ENCODE measurements at places on chromosomes 11 and 22.
A peak's percentile ranks its signal among the peaks of the same experiment; 100 is the strongest.

GRCh38 chr11:1774886-1775285, 11.2 kb upstream of the CTSD start:
- peak; percentile 75 for DNase-seq

DNA sequence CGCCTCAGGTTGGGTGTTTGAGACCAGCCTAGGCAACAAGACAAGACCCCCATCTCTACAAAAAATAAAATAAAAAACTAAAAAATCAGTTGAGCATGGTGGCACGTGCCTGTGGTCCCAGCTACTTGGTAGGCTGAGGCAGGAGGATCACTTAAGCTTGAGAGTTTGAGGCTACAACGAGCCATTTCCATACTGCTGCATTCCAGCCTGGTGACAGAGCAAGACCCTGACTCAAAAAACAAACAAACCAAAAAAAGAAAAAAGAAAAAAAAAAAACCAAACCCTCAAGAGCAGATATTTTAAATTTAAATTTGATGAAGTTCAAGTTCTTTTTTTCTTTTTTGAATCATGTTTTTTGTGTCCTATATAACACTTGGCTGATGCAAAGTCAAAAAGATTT, 7.2 kb upstream of the CCDC83 start:
- DNase-seq = no peak

DNA sequence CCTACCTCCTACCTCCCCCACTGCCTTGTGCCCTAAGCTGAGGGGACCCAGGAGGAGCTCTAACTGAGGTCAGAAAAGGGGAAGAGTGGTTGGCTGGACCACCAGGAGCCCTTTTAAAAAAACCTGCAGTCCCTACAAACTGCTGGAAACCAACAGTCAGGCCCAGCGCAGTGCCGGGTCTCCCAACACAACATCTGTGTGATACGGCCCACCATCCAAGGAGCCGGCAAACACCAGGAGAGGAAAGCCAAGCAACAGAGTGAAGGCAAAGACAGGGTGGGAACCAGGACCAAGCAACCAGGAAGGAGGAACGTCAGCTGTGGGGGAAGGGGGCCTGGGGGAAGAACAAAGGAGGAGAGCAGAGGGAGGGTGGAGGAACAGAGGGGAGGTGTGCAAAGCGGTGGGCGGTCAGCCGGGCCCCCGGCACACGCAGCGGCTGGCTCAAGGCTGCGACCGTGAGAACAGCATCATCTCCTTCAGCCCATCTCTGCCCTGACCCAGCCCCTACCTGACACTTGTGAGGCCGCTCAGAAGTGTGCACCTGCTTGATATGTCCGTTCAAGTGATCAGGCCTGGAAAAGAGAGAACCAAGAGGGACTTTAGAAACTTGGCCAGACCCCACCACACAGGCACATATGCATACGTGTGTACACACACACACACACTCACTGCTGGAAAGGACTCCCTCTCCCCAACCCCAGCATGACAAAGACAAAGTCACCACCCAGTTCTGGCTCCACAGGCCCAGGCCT, 3.6 kb downstream of the PATZ1 start:
- DNase-seq = no peak

GRCh38 chr11:23540101-23540561, 679.9 kb upstream of the CCDC179 start:
- no peak for DNase-seq

GRCh38 chr22:32692371-32692770, 109.1 kb upstream of the TIMP3 start:
- DNase-seq = no peak

- DNase-seq = no peak
Measured at GRCh38 chr11:123413636-123414035, 16.4 kb upstream of the GRAMD1B start.

GRCh38 chr11:11210446-11210845, 142.6 kb downstream of the CSNK2A3 start:
- DNase-seq = no peak

Measured in mesenteric fat pad (tissue), 1 donor.